ENCODE measurements at places on chromosomes 6 and 20. TPM values are rescaled to one million over a fixed set of nuclear protein-coding genes. Genes with fewer than 3 reads are reported as not detected.

GRCh38 chr6:160859822-160860221 lies 131.7 kb upstream of the MAP3K4 start:
- no peak for DNase-seq

Gene GINS1
- 27.7 TPM for total RNA-seq

GRCh38 chr6:92132957-92133356 lies 1286.4 kb downstream of the EPHA7 start:
- DNase-seq: no peak

Gene PSMB8
- 308 TPM for total RNA-seq

Gene ASCC3
- total RNA-seq: 55.9 TPM

Gene PRDM13
- total RNA-seq: not detected

DNA sequence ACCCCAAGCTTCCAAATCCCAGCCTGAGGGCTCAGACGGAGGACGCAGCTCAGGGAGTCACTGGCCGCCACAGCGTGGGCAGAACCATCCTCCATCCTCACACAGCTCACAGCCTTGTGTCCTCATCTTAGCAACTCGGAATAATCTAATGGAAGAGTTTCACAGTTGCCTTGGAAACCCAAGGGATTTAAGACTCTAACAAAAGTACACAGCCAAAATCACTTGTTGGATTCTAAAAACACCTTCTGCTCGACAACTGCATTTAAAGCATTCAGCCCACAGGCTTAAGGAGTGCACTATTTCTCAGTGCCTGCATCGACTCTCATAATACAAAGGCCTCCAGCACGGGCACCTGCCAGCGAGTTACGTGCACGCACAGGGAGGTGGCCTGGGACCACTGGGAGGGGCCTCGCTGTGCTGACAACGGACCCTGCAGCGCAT lies 45.4 kb downstream of the ZBTB46 start:
- DNase-seq: no peak

GRCh38 chr6:31131595-31131994 lies 7.3 kb downstream of the PSORS1C2 start:
- DNase-seq: no peak

Gene GJA1
- total RNA-seq: 0.37 TPM

Gene PSMB9
- total RNA-seq: 238 TPM

Gene ISM1
- 0.29 TPM for total RNA-seq

- DNase-seq: no peak
Measured at GRCh38 chr6:50850223-50851048, 31.8 kb downstream of the TFAP2B start.

Gene C20orf96
- 6.8 TPM for total RNA-seq

GRCh38 chr6:154506582-154506981 lies 3.9 kb downstream of the CNKSR3 start:
- DNase-seq: no peak

GRCh38 chr20:43920797-43921196 lies 6.1 kb downstream of the TOX2 start:
- no peak for DNase-seq

DNA sequence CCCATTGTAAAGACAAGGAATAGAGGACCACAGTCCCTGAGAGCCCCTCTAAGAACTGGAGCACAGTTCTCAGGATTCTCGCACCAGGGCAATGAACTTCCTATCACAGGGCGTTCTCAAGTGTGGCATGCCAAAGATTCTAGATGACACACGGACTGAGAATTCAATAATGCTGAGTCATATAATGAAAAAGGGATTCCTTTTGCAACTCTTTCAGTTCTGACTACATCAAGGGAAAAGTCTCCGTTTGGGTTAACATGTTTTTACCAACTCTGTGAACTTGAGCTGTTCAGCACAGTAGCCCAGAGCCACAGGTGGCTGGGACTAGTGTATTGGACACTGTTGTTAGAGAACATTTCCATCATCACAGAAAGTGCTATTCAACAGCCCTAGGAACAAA lies 3.4 kb downstream of the MED20 start:
- no peak for DNase-seq

Gene ELOVL2
- total RNA-seq: not detected

DNA sequence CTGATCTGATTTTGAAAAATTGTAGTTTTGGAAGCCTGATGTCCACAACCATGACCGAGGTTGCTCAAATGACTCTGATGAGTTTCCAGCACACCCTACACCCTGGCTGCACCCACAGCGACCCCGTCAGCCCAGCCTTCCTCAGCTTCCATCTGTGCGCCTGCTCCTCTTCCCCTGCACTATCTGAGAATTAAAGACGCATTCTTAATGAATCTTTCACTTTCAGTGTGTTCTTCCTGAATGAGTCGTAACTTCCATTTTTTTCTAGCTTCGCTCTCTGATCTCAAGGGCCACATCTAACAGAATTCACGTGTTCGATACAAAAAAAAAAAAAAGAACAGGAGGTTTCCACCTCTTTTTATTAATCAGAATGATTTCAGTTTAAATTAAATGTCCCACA lies 21.3 kb upstream of the RREB1 start:
- peak; percentile 65 for DNase-seq

DNA sequence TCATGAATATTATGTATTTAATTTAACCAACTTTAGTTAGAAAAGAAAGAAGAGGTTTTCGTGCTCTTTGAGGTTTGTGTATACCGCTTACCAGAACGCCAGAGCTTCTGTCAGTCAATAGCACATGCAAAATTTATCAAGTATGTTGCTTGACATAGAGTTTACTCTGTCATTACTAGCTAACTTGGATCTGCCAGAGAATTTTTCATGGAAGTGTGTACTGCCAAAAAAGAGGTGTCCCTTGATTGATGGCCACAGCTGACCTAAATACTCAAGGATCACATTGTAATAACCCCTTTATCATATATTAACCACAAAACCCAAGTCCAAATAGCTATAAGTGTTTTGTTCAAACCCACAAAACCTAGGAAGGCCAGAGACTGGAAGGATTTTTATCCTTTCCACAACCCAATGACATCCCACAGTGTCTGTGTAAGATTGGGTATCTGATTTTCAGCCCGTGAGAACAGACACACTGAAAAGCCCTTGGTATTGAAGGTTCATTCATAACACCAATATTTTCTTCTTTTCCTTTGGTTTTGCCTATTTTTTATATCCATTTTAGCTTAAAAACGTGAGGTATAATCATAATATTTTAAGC lies 194.0 kb upstream of the EYA4 start:
- no peak for DNase-seq

Gene BPIFB1
- not detected for total RNA-seq

GRCh38 chr6:3771407-3772011 lies 20.0 kb upstream of the PXDC1 start:
- DNase-seq: no peak

Gene SEL1L2
- not detected for total RNA-seq

- DNase-seq: no peak
Measured at GRCh38 chr6:135811644-135812526, 39.6 kb upstream of the PDE7B start.

- no peak for DNase-seq
Measured at GRCh38 chr6:16140607-16141006, 11.7 kb downstream of the MYLIP start.

GRCh38 chr6:147268254-147268653 lies 64.0 kb downstream of the STXBP5 start:
- no peak for DNase-seq

- no peak for DNase-seq
Measured at GRCh38 chr20:4574356-4574690, 147.4 kb upstream of the PRND start.

- DNase-seq: no peak
Measured at GRCh38 chr20:35742741-35743523, 872 bp upstream of the RBM39 start.

Gene VSTM2L
- not detected for total RNA-seq

DNA sequence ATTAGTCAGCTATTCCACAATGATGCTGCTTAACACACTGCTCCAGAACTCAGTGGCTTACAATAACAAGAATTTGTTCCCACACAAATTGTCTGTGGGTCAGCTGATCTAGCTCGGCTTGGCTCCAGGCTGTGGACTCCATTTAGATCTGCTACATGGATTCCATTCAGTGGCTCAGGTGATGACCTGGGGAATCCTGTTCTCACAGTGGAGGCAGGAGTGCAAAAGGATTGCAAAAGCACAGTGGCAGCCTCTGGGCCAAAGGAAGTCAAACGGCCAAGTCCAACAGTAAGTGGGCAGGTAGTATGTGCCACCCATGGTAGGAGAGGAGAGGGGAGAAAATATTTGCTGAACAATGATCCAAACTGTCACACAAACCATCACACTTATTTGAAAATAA lies 15.8 kb upstream of the LRRN4 start:
- no peak for DNase-seq

DNA sequence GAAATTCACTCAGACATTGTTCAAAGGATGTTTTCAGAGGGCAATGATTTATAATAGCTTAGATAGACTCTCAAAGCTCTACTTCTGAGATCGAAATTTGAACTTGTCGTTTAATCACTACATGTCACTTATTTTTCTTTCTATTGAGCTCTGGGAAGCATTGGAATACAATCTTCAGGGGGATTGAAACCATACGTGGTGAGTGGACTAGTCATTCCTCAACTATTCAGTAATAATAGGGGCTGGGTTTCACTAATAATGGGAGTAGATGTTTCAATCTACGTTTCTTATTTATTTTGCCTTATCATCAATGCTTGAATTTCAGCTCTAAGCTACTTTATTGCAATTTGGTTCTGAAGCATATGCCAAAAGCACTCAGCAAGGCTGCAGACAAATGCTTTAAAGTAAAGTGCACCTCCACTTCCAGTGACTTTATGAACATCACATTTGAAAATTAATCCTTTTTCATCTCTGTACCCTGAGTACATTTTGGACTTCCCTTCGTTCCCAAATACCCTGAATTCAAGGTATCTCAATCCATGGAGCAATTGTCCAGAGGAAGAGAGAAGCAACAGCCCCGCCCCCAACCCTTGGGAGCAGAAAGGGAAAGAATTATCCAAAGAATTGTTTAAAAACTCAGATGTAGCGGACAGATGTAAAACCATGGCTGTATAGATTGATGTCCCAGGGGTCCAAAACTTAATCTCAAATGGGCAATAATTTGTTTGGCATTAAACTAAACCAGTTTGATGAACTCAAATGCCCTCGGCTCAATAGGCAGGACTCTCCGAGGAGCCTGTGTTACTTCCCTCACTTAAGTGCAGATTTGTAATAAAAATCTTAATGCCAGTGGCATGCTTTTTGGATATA lies 68.1 kb downstream of the HFE start:
- DNase-seq: no peak

GRCh38 chr6:39553860-39554802 lies 171.1 kb downstream of the KIF6 start:
- no peak for DNase-seq

Gene FAM162B
- total RNA-seq: not detected

DNA sequence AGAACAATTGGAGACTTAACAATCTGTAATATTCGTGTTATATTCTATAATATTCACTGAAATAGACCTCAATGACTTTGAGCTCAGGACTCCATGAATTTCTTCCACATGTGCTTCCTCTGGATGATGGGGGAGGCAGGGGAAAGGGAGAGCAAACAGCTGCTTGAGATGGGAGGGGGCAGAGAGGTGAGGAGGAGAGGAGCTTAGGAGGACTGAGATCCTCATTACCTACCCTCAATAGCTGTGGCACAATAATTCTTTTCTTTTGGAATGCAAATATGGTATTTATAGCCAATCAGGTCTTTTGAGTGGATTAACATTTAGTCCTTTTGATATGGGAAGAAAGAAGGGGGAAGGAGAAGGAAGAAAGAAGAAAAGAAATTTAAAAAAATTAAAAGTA lies 64.1 kb upstream of the ZNF217 start:
- DNase-seq: no peak

Gene CPNE1
- total RNA-seq: 281 TPM

DNA sequence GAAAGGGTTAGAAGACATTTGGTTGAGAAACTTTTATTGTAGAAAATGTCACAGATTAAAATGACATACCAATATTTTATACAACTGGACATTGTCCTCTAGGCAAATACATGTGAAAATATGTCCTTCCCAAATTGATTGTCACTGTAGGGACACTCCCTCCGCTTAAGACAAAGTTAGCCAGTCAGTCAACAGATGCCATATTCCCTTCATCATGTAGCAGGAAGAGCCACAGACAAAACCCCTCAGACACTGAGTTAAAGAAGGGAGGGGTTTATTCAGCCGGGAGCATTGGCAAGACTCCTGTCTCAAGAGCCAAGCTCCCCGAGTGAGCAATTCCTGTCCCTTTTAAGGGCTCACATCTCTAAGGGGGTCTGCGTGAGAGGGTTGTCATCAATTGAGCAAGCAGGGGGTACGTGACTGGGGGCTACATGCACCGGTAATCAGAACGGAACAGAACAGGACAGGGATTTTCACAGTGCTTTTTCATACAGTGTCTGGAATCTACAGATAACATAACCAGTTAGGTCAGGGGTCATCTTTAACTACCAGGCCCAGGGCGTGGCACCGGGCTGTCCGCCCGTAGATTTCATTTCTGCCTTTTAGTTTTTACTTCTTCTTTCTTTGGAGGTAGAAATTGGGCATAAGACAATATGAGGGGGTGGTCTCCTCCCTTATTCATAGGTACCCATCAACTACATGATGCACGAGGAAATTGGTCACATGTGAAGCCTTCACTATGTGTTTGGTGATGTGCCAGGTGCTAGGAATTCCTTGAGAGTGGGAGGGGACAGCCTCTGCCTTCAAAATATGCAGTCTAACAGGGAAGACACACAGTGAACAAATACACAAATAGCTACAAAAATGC lies 155.7 kb upstream of the CDYL start:
- DNase-seq: no peak

Gene TREM1
- total RNA-seq: 4.3 TPM

DNA sequence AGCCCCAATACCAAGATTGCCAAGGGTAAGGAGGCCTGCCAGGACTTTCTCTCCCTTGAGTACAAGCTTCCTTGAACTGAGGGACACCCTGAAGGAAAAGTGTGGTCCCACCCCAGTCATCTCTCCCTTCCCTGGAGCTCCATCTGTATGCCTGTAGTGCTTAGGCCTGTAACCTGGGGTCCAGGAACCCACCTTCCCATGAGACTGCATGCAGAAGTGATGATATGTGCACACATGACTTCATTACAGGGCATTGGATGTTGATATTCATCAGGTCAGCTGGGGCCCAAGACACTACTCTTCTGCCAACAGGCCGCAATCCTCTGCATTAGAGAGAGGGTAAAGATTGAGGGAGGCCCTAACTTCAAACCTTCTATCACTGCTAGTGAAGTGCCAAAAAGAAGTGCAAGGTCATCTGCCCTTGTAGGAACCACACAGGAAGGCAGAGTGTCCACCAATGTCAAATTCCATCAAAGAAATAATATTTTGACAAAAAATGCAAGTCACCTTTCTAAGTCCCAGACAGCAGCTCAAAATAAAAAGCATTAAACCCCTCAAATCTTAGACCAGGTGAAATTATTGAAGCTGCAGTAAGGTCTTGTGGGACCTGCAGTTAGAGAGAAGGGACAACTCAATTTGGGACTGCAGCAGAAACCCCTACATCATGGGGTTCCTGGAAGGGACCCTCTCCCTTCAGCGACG lies 5.1 kb downstream of the HLA-F start:
- DNase-seq: no peak

Gene KIAA1755
- total RNA-seq: not detected

Measured in activated naive CD4-positive, alpha-beta T cell treated with anti-CD3 and anti-CD28 coated beads for 36 hours (primary cell).